ENCODE measurements at places on chromosomes 1 and 21. TPM values are rescaled to one million over a fixed set of nuclear protein-coding genes. Genes with fewer than 3 reads are reported as not detected.

DNA sequence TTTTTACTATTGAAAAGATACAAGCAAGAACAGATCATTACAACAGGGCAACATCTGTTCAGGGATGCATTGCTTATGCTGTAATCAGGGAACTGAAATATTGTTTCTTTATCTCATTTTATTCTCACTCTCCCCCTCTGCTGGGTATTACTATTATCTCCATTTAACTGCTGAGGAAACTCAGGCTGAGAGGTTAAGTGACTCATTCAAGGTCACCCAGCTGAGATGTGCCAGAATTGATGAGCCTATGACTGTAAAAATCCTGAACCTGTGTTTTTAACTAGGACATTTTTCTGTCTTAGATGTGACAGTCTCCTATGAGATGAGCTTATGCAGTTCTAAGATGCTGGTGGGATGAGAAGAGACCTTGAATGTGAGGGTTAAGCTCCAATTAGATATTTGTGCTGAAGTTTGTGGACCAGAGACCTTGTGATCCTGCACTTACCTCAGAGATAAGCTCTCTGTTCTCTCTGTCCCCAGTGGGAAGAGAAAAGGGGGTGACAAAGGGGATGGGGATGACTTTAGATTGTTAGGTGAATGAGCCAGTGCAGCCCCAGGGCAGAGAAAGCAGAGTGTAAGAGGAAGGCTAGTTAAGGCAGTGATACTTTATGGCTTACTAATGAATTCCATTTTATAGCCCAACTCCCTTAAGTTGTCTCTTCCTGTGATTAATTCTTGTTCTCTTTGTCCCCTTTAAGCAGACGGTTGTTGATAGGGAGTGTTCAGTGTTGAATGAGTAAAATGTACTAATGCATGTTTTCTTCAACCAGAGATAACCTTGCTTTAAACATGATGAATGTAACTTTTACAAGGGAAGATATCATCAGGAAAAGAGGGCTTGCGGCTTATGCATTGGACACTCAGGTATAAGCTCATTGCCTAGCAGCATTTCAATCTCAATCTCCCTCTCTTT, 111.4 kb downstream of the HLX start:
- no peaks in the 10 kb centered on the region for H3K4me1 ChIP-seq
- DNase-seq, result no peak
- H3K4me3 ChIP-seq, result no peak overlapping the region
- H3K27ac ChIP-seq, result no peak overlapping the region
- H3K36me3 ChIP-seq, result no peaks in the 10 kb centered on the region
- H3K27me3 ChIP-seq, result no peaks in the 10 kb centered on the region

- no peak for DNase-seq
- H3K4me1 ChIP-seq, result peaks cover 8% of the 10 kb centered on the region
- H3K36me3 ChIP-seq, result no peaks in the 10 kb centered on the region
- no peak overlapping the region for H3K4me3 ChIP-seq
- no peak overlapping the region for H3K27ac ChIP-seq
- H3K27me3 ChIP-seq, result no peaks in the 10 kb centered on the region
Observed at GRCh38 chr1:8689431-8690252, 127.8 kb downstream of the RERE start.

DNA sequence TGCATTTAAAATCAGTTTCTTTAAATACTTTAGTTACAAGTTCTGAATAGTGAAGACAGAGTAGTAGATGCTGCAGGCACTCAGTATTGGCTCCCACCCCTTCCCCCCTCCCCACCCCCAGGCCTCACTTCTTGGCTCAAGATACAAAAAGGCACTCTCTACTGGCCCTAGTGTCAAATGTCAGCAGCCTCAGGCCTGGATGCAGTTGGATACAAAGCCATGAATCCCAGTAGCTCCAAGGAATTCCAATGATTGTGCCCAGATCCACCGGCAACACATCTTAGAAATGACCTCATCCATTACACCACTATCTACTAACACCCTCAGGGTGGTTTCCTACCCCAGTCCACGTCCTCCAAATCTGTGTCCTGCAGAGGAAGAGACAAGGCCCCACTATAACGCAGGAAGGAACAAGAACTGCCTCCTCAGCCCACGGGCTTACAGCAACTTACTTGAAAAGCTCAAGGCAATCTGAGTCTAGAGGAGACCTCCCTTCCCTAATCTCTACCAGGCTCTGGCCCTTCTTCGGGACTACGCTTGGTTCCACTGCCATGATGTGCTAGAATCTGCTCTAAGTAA, 17.6 kb downstream of the ACADM start:
- no peak overlapping the region for H3K4me3 ChIP-seq
- H3K27ac ChIP-seq, result no peak overlapping the region
- DNase-seq, result no peak
- H3K4me1 ChIP-seq, result no peaks in the 10 kb centered on the region
- no peaks in the 10 kb centered on the region for H3K27me3 ChIP-seq
- no peaks in the 10 kb centered on the region for H3K36me3 ChIP-seq

DNA sequence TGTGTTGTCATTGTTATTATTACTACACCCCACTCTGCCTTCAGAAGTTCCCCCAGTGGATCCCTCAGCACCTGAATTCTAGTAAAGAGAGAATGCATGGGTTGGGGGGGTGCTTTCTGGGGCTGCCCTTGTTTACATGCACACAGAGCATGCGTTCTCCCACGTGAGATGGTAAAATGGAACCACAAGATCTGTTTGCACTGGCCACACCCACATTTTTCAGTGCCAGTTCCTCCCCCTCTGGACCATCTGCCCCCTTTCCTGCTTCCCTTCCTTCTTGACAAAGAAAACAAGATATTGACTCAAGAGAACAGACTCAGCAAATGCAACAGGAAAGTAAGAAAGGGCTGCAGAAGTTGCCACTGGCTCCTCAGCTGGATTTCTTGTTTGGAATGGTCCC, 8.9 kb downstream of the SLC6A17 start:
- H3K4me3 ChIP-seq, result no peak overlapping the region
- no peak overlapping the region for H3K27ac ChIP-seq
- H3K36me3 ChIP-seq, result no peaks in the 10 kb centered on the region
- no peak for DNase-seq
- H3K4me1 ChIP-seq, result no peaks in the 10 kb centered on the region

GRCh38 chr1:111236806-111237205, 9.3 kb downstream of the CHI3L2 start:
- no peak overlapping the region for H3K4me3 ChIP-seq
- H3K36me3 ChIP-seq, result no peaks in the 10 kb centered on the region
- H3K27me3 ChIP-seq, result no peaks in the 10 kb centered on the region
- DNase-seq, result no peak
- no peak overlapping the region for H3K27ac ChIP-seq
- no peaks in the 10 kb centered on the region for H3K4me1 ChIP-seq

DNA sequence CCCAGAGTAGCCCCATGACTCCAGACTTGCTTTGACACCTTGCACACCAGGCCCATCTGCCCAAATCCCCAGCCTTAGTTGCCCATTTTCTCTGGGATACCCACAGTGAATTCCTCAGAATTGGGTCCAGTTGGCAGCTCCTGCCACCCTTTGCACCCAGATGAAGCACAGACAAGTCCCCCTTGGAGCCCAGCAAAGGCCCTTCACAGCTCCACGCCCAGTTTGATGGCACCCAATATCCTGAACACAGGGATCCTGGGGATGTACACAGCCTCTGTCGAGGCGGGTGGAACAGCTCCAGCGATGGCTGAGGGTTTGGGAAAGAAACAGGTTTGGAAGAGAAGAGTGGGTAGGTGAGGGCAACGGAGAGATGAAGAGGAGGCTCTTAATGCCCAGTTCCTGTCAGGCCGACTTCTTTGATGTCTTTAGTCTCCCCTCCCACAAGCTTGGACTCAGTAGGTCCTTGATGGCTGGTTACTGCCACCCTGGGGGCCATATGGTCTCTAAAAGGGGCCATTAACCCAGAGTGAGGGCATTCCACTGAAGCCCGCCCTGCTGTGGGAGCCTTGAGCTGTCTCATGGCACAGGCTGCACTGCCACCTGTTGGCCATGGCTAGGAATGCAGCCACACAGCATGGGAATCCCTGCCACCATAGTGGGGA, 21.7 kb downstream of the TMEM53 start:
- H3K36me3 ChIP-seq, result no peaks in the 10 kb centered on the region
- H3K27ac ChIP-seq, result no peak overlapping the region
- peak; percentile 79 for DNase-seq
- peaks cover 9% of the 10 kb centered on the region for H3K4me1 ChIP-seq
- no peak overlapping the region for H3K4me3 ChIP-seq

DNA sequence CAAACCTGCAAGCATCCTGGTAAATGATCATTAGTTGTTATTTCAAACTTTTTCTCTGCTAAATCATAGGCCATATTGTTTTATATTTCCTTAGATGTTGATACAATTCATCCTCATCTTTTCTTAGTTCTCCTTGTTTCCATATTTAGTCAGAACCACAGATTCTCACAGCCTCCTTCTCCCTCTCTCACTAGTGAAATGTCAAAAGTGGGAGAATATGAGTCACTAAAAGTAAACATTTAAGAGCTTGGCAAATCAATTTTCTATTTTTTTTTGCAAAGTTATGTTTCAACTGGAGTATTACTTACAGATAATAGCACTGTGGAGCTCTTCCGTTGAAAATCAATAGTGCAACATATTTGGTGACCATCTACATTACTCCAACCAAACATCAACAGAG, 308.8 kb downstream of the COL11A1 start:
- H3K27me3 ChIP-seq, result no peaks in the 10 kb centered on the region
- no peaks in the 10 kb centered on the region for H3K4me1 ChIP-seq
- no peak for DNase-seq
- no peak overlapping the region for H3K27ac ChIP-seq
- H3K4me3 ChIP-seq, result no peak overlapping the region

- no peak overlapping the region for H3K4me3 ChIP-seq
- H3K36me3 ChIP-seq, result no peaks in the 10 kb centered on the region
- H3K4me1 ChIP-seq, result no peaks in the 10 kb centered on the region
- no peak overlapping the region for H3K27ac ChIP-seq
- no peaks in the 10 kb centered on the region for H3K27me3 ChIP-seq
Observed at GRCh38 chr1:81430236-81430938, 370.3 kb upstream of the ADGRL2 start.

DNA sequence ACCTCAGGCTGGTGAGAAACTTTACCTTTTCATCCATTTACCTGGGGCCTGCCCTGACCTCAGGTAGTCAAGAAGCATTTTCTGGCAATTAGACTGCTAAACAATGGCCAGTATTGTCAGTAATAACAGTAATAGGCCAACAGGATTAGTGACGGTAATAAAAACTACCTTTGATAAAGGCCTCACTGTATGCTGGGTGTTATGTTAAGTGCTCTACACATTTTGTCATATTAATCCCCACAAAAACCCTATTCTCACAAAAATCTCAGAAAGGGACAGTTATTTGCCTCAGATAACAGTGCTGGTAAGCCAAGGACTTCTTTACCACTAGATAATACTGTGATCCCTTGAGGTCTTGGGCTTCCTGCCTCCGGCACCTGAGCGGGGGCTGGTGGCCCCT, 191.4 kb downstream of the FOXD2 start:
- no peaks in the 10 kb centered on the region for H3K4me1 ChIP-seq
- H3K36me3 ChIP-seq, result no peaks in the 10 kb centered on the region
- H3K27me3 ChIP-seq, result no peaks in the 10 kb centered on the region

DNA sequence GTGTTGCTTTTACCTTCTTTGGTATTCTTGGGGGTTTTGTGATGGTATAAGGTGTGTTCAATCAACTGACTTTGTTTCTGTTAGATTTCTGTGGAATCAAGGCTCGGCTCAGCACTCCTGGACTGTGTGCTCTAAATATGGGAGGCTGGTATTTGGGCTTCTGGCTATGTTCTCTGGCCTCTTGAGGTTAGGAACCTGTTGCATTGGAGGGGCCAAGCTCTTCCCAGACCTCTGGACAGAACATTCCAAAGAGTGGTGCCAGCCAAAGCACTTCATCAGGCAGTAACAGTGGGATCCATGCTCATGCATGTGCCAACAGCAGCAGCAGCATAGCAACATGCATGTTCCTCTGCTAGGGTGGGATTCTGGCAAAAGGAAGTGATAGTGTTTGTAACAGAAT, 8.3 kb downstream of the KRTAP19-7 start:
- no peak overlapping the region for H3K27ac ChIP-seq
- no peak for DNase-seq
- H3K36me3 ChIP-seq, result no peaks in the 10 kb centered on the region
- H3K4me3 ChIP-seq, result no peak overlapping the region
- H3K27me3 ChIP-seq, result no peaks in the 10 kb centered on the region
- H3K4me1 ChIP-seq, result no peaks in the 10 kb centered on the region

DNA sequence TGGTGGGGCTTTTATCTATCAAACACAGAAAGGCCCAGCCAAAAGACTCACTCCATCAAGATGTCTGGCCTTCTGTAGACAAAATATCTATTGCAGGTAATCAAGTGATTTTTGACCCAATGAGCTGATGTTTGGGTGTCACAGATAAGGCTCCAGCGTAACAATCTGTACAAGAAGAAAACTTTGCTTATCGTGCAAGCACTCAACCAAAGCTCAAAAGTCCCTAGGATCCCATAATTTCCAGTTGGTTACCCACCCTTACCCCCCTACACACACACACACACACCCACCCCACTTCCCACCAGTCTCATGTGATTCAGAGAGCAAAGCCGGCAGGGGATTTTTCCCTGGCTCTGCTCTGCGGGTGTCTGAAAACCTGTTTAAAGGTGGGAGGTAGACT, 5.8 kb downstream of the ITPKB start:
- H3K27ac ChIP-seq, result no peak overlapping the region
- H3K36me3 ChIP-seq, result no peaks in the 10 kb centered on the region
- peaks cover 17% of the 10 kb centered on the region for H3K4me1 ChIP-seq
- no peak for DNase-seq
- peak overlapping the region; percentile 26 for H3K4me3 ChIP-seq
- no peaks in the 10 kb centered on the region for H3K27me3 ChIP-seq

DNA sequence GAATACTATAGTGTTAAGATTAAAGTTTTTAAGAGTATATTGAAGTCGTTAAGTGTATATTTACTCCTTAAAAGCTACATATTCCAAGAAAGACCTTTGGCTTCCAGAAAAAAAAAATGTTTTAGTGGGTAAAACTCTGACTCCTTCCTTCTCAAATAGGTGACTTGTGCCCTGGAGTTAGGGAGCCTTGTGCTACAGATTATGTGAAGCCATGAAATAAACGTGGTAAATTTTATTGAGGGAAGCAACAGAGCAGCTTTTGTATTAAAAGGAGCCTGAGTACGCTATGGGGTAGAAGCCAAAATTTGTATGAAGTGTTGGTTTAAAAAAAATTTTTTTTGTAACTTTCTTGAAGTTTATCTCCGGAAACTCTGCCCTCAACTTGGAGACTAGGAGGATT, 994 bp downstream of the RO60 start:
- no peaks in the 10 kb centered on the region for H3K36me3 ChIP-seq
- H3K27me3 ChIP-seq, result no peaks in the 10 kb centered on the region
- DNase-seq, result no peak

GRCh38 chr1:157056269-157056668, 10.7 kb upstream of the ARHGEF11 start:
- no peaks in the 10 kb centered on the region for H3K27me3 ChIP-seq
- no peaks in the 10 kb centered on the region for H3K4me1 ChIP-seq
- no peaks in the 10 kb centered on the region for H3K36me3 ChIP-seq
- no peak overlapping the region for H3K4me3 ChIP-seq
- no peak for DNase-seq
- no peak overlapping the region for H3K27ac ChIP-seq

- no peaks in the 10 kb centered on the region for H3K4me1 ChIP-seq
- no peaks in the 10 kb centered on the region for H3K27me3 ChIP-seq
- no peak overlapping the region for H3K4me3 ChIP-seq
- no peaks in the 10 kb centered on the region for H3K36me3 ChIP-seq
- DNase-seq, result no peak
Observed at GRCh38 chr1:208269338-208269666, 25.1 kb upstream of the PLXNA2 start.

ATP6V1G3 gene
- total RNA-seq, result not detected

WNT3A gene
- not detected for total RNA-seq

FAM3B gene
- 136 TPM for total RNA-seq

DMBX1 gene
- not detected for total RNA-seq

ASAP3 gene
- total RNA-seq, result 33.5 TPM

ZNF124 gene
- 32.4 TPM for total RNA-seq

CLDN19 gene
- total RNA-seq, result not detected

EDN2 gene
- total RNA-seq, result 49.1 TPM

Measured in Peyer's patch (tissue), 4 donors.